AG04449 (cell line): ENCODE measurements at places on chromosomes 3 and 15.

DNA sequence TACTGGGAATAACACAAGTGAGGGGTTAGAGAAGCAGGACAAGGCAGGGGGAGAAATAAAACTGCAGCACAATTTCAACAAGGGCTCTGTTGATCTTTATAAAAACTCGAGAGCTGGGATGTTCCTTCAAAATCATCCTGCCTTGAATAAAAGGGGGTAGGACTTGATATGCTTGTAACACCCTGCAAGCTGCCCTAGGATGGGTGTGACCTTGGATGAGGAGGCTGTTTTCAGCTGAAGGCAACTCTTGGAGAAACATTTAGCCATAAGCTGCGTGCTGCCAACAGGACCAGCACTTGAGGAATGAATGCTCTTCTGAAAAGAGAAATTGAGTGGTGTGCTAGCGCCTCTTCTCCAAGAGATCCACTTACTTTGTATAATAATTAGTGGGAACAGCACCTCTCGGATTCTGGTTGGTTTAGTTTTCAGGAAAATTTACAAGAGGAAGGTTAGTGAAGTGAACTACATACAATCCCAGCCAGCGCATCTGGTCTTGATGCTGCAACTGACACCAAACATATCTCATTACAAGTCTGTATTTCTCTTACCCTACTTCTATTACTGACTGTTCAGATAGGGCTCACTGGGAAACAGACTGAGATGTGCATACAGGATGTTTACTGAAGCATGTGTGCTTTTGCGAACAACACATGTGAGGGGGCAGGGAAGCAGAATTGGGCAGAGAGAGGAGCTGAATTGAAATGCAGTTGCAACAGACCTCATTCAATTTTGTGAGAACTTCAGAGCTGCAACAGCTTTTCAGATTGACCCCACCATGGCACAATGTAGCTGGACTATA lies 643.0 kb upstream of the GOLIM4 start:
- DNase-seq, result no peak

GRCh38 chr15:60822403-60822802 lies 343.5 kb upstream of the ICE2 start:
- no peak for DNase-seq

GRCh38 chr3:70149714-70150400 lies 150.3 kb downstream of the SAMMSON start:
- no peak for DNase-seq

DNA sequence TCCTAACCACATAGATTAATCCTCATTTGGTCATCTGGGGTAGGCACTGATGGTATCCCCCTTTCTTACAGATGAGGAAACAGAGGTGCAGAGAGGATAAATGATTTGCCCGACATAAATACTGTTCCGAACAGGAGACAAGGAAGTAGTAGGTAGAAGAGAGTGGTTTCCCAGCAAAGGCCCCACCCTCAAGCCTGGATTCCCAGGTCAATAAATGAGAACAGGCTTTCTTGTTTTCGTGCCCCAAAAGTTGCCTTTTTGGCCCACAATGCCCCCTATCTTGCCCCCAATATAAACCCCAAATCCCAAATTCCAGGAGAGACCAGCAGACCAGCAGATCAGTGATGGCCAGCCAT lies 125.5 kb upstream of the PRR20G start:
- DNase-seq, result no peak

GRCh38 chr15:69340243-69340900 lies 41.7 kb downstream of the PAQR5 start:
- DNase-seq, result no peak

DNA sequence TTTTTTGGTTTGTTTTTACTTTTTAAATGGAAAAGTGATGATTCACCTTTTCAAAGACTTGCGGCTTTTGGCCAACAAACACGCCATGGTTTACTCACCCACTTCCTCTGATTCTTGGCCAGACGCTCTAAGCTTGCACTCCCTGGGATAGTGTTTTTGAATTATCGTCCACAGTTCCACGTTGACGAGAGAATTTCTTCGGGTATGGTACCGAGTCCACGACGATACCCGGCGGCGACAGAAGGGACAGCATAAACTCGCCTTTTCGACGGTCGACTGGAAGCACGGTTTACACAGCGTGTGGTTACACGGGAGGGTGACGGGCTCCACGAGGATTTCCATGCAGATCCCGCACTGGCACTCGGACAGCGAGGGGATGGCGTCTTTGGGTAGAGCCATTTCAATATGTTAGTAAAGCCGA lies 783 bp downstream of the RNF168 start:
- peak; percentile 56 for DNase-seq

DNA sequence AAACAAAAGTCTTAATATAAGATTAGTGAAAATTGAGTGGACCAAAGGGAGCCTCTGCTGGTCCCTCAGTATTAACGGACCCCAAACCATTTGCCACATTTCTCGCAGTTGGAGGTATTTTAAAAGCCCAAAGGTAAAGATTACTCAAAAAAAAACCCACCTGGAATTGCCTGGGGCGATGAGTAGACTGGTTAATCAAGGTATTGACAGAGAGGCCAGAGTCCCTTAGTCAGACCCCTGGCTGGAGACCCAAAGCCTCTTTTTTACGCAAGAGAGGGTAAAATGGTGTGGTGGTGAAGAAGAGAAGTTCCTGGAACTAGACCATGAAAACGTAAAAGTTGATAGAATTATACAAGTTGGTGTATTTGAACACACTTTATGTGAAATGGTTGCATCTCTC lies 137.2 kb downstream of the IMPG2 start:
- DNase-seq, result no peak
